ENCODE measurements at places on chromosomes 2 and 18.

- DNase-seq, result no peak
Observed at GRCh38 chr2:210899131-210899530, 342.7 kb downstream of the CPS1 start.

DNA sequence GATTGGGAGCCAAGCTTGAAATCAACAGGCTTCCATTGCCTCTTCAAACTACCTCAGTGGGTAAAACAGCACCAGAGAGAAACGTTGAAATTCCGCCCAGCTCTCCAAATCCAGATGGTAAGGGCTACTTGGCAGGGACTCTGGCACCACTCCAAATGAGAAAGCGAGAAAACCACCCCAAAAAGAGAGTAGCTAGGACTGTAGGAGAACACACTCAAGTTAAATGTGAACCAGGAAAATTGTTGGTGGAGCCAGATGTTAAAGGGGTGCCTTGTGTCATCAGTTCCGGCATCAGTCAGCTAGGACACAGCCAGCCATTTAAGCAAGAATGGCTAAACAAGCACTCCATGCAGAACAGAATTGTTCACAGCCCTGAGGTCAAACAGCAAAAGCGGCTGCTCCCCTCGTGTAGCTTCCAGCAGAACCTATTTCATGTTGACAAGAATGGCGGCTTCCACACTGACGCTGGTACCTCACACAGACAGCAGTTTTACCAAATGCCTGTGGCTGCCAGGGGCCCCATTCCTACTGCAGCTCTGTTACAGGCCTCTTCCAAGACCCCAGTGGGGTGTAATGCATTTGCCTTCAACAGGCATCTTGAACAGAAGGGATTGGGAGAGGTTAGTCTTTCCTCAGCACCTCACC, 167.3 kb downstream of the ASXL3 start:
- DNase-seq, result no peak

DNA sequence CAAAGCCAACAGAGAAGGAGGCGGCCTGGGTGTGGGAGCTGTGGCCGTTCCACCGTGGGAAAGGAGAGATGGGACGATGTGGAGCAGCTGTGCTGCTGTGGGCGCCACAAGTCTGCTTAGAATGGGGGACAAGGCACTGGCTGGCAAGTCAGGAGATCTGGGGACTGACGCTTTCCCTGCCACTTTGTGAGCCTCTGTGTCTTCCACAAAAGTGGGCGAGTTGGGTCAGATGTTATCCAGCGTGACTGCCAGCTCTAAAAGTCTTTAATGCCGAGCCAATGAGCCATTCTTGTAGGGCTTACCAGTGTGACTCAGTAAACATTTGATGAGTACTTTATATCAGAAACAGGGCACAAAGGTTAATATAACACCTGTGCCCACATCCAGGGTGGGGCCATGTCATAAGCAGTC, 113.6 kb upstream of the MGAT5 start:
- no peak for DNase-seq

DNA sequence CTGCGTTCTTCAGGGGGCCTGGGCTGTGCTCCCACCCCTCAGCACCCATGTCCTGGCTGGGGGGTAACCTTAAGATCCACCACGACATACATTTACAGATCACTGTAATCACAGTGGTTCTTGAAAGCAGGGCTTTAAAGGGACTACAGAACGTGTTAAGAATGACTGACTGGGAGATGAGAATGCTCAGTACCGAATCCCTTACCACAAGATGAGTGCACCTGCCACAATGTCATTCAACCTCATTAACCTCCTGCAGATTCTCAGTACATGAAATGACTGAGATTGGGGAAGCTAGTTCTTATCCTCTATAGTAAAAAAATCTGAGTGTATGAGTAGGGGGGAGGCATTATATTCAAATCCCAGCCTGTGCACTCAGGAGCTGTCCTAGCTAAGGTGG, 10.5 kb upstream of the PIEZO2 start:
- no peak for DNase-seq

DNA sequence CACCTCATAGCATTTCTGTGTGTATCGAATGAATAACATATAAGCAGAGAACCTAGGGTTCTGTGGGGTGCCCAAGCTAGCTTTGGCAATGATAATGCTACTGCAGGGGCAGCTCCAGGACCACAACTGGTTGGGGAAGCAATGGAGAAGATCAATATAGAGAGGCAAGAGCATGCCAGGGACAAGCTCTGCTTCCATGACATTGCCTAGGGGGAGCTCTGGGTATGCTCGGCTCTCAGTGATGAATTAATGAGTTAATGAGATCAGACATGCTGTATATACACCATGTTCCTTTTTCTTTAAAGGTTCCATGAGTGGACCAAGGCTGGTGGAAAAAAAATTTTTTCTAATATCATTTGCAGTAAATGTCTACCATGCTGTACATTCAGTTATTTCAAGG, 618.4 kb downstream of the BCL11A start:
- DNase-seq, result no peak

DNA sequence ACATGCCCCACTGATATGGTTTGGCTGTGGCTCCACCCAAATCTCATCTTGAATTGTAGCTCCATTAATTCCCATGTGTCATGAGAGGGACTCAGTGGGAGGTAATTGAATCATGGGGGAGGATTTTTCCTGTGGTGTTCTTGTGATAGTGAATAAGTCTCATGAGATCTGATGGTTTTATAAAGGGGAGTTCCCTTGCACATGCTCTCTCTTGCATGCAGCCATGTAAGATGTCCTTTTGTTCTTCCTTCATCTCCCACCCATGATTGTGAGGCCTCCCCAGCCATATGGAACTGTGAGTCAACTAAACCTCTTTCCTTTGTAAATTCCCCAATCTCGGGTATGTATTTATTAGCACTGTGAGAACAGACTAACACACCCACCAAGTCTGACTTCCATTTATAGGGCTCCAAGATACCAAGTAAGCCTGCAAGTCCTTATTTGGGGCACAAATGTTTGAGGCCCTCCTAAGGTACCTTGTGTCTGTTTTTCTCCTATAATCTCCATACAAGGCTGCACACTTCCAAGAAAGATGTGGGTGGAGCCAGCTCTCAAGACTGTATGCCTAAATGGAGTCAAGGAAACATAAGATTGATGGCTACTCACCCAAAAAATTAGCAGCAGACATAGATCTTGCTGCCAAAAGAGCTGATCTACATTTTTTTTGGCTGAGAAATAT, 364.7 kb downstream of the TXNL1 start:
- DNase-seq, result no peak

GRCh38 chr2:222305516-222306392, 7.0 kb upstream of the PAX3 start:
- no peak for DNase-seq

- DNase-seq, result no peak
Observed at GRCh38 chr2:148528356-148529064, 116.0 kb upstream of the EPC2 start.

DNA sequence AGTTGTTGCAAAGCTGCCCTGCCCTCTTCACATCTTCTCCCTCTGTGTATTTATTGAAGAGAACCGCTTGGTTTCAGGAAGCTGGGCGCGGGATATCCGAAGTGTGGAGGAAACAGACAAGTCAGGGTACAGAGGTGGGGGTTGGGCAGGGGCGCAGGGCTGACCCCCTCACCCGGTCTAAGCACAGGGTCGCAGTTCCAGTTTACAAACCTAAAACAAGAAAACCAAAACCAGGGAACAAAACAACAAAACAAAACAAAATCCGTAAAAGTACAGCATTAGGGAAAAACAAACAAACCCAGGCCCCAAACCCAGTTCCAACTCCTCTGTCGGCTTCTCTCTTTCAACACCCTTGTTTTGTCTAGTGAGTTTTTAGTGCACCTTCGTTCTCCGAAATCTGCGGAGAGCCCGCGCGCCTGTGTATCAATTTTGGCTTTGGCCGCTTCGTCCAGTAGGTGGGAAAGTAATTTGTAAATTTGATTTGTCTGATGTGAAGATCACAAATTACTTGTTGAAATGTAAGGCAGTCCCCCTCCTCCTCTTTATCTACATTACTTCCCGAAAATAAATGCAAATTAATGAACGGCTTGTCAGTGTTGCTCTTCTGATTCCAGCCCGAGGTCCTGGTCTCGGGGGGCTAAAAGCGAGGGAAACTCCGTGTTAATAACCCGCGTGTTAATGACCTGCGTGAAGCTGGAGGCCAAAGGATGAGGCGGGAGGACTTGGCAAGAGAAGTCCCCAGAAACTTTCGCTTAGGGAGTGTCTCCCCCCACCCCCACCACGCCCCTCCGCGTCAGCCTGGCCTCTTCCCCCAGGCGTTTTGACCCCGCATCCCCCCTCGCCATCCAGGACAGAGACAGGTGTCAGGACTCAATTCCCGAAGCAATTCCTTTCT, 6.9 kb downstream of the OTX1 start:
- DNase-seq, result no peak

GRCh38 chr2:65357095-65357958, 75.1 kb downstream of the SPRED2 start:
- DNase-seq, result no peak

- no peak for DNase-seq
Observed at GRCh38 chr2:66541646-66542045, 106.7 kb downstream of the MEIS1 start.

- no peak for DNase-seq
Observed at GRCh38 chr2:135948141-135948540, 37.3 kb downstream of the DARS1 start.

DNA sequence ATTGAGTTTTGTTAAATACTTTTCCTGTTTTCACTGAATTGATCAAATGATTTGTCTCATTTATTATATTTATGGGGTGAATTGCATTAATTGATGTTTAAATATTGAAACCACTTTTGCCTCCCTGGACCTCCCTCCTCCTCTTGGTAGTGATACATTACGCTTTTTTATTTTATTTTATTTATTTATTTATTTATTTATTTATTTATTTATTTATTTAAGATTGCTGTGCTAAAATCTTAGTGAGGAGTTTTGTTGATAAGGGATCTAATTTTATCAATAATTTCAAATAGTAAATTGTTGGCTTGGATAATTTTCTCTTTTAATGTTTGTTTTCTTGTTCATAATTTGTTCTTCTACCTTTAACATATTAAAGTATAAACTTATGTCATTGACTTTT, 1281.0 kb upstream of the NXPH2 start:
- DNase-seq, result no peak

DNA sequence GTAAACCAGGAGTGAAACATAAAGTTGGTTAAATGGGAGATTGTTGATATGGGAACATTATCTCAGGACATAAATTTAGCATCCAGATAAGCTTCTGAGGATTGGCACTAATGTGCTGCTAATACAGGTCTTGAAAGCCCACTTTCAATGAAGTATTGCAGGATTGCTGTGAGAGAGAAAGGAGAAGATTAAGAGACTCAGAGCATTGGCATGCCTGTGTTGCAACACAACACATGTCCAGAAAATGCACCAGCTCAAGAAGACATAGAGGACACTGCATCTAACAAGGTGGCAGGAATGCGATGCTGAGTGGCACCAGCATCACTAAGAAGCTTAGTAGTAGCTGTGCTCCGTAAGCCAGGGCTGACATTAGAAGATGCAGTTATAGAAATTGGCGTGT, 728.9 kb downstream of the SUCLG1 start:
- no peak for DNase-seq

- DNase-seq, result no peak
Observed at GRCh38 chr2:4340536-4340935, 637.2 kb downstream of the DCDC2C start.

- DNase-seq, result no peak
Observed at GRCh38 chr2:174334781-174335251, at the start of gene SP9. TSS of gene SP9 (plus strand) at chr2:174334954. CDS start at chr2:174335093, 139 bp downstream.

DNA sequence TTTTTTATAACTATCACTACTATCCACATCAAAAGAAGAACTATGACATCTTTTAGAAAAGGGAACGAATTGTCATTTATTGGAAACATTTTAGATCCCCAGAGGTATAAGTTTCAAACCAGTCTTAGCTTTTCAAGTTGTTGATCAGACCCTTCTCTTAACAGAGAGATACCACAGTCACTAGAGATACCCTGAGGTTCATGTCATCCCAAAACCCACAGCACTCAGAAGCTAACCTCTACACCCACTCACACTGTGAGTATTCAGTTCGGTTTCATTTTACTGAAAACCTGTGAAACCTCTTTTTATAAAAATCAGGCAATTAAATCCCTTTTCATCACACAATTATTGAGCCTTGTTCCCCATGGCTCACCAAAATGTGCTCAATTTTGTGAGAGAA, 156.2 kb downstream of the DTNA start:
- no peak for DNase-seq

GRCh38 chr2:55031505-55031904, 18.7 kb downstream of the RTN4 start:
- no peak for DNase-seq

DNA sequence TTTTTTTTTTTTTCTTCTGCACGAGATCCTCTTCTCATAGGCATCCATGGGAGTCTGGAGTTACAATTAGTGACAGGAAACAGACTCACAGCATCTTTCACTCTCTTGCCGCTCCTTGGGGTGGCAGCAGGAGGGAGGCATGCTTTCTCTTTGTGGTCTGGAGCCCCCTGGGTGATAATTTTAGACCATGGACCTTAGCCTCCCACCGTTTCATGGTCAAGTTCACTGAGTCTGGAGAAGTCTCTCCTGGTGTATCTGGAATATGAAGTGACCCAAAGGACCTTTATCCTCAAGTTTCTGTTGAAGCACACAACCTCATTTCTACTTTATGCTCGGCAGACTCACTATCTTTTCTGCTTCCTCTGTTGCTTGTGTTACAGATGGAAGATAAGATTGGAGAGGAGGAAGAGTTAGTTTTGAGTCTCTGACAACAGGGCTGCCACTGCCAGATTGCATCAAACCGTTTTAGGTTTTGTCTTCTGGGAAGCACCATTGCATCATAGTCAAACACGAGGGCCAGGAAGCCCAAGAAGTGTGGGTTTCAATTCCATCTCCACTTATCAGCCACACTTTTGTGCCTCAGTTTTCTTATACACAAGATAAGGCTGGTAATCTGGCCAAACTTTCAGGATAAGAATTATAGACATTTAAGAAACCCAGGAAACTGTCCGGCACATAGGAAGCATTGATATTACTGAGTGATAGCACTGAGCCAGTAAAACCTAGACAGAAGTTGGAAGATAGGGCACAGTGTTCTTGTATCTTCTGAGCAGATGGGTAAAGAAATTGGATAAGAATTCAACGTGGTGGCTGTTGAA, 62.3 kb downstream of the ADCYAP1 start:
- DNase-seq, result no peak

DNA sequence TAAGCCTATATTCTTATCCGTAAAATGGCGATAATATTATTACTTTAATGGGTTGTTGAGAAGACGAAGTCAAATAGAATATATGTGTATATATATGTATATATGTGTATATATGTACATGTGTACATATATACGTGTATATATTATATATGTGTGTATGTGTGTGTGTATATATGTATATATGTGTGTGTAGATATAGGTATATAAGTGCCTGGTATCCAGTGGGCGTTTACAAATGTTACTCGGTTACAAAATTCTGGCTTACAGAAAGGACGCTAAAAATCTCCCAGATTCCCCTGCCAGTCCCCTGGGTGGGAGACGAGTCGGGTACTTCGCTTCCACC, 295 bp upstream of the MTX2 start:
- no peak for DNase-seq

GRCh38 chr2:88667219-88667618, 24.3 kb upstream of the RPIA start:
- no peak for DNase-seq

DNA sequence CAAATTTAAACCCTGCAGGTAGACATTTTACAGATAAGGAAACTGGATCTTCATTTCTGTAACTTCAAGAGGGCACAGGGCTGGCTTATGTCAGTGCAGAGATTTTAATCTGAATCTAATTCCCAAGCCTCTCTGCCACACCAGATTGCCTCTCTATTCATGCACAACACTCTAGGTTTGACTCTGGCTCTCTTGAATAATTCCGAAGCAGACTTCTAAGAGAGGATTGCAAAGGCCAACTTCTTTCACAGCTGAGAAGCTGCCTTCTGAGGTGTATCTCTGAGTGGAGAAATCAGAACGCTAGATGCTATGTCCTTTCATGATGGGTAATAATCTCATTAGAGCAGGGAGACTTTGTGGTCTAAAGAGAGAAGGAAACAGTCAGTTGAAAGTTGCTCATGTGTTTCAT, 20.1 kb upstream of the MGAT5 start:
- no peak for DNase-seq
